Kidney (tissue), 22 donors: ENCODE measurements at places on chromosomes 7 and 10. TPM values are rescaled to one million over a fixed set of nuclear protein-coding genes. Genes with fewer than 3 reads are reported as not detected.
A peak's percentile ranks its signal among the peaks of the same experiment; 100 is the strongest.

Gene KCNK18
- not detected for total RNA-seq

GRCh38 chr7:21550821-21551531 is 8.1 kb downstream of the DNAH11 start:
- H3K4me1 ChIP-seq = no peaks in the 10 kb centered on the region
- peaks cover 1% of the 10 kb centered on the region for H3K27me3 ChIP-seq
- no peaks in the 10 kb centered on the region for H3K36me3 ChIP-seq
- DNase-seq = peak; percentile 41

Gene GNGT1
- total RNA-seq = 0.35 TPM

GRCh38 chr10:101489355-101489754 is 98.7 kb downstream of the POLL start:
- no peak overlapping the region for H3K27ac ChIP-seq
- H3K4me3 ChIP-seq = no peak overlapping the region
- no peak for DNase-seq
